ENCODE measurements at places on chromosomes 2 and 18.

GRCh38 chr2:206438196-206438724 lies 5.1 kb upstream of the ADAM23 start:
- DNase-seq = no peak

DNA sequence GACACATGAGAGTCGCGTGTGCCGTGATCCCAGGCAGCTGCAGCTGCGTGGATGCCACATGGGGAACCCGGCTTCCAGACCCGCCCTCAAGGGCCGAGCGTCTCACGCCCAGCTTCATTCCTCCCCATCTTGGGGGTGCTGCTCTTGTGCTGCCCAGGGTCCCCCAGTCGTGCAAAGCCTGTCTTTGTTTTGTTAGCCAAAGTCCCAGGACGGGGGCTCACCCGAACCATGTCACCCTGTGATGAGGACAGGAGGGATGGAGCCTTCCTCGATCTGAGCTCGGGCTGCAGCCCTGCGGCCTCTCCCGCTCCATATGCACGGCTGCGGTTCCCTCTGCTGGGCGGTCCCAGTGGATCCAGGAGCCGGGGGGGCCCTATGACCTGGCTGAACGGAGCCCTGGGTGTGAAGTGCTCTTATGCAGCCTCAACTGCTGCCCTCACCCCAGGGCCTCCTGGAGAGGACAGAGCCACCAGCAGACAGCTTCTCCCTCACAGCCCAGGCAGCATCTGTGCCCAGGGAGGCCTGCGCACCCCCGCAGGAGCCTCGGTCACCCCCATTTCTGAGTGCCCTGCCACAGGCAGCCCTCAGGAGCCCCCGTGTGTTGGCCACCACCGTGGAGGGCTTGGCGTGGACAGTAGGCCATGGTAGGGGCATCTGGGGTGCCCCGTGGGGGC lies 99.0 kb upstream of the CTDP1 start:
- DNase-seq = no peak

- no peak for DNase-seq
Observed at GRCh38 chr2:234447189-234447588, 49.7 kb downstream of the ARL4C start.

DNA sequence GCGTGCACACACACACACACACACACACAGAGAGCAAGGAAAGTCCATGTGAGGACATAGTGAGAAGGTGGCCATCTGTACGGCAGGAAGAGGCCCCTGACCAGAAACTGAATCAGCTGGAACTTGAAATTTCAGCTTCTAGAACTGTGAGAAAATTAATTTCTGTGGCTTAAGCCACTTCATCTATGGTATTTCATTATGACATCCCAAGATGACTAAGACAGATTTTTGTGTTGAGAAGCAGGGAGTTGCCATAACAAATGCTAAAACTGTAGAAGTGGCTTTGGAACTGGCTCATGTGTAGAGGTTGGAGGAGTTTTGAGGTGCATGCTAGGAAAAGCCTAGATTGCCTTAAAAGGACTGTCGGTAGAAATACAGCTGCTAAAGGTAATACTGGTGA lies 63.4 kb upstream of the ZBTB7C start:
- no peak for DNase-seq

- DNase-seq = no peak
Observed at GRCh38 chr2:187842978-187843847, 289.0 kb upstream of the TFPI start.

GRCh38 chr2:203547356-203547755 lies 12.3 kb upstream of the RAPH1 start:
- no peak for DNase-seq

GRCh38 chr18:9321736-9322135 lies 12.8 kb upstream of the TWSG1 start:
- no peak for DNase-seq

GRCh38 chr2:37306024-37306423 lies 18.6 kb downstream of the PRKD3 start:
- DNase-seq = no peak

GRCh38 chr2:27303093-27304025 lies 4.9 kb downstream of the UCN start:
- no peak for DNase-seq

DNA sequence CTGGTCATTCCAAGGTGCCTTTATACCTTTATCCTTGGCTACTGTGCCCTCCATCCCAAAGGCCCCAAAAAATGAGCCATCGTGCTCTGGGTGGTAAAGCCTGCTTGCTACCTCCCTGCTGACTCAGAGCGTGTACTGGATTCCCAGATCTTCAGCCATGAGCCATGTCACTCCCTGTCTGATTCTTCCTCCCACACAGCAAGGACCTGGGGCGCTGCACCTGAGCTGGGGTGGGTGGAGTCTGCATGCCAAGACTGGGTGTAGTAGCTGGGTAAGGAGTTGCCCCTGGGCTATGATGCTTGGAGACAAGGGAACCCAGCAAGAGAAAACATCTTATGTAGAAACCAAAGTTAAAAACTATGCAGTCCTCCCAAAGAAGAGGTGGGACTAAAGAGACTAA lies 37.2 kb upstream of the APCDD1 start:
- no peak for DNase-seq

- no peak for DNase-seq
Observed at GRCh38 chr2:212797484-212798205, 259.0 kb upstream of the ERBB4 start.

DNA sequence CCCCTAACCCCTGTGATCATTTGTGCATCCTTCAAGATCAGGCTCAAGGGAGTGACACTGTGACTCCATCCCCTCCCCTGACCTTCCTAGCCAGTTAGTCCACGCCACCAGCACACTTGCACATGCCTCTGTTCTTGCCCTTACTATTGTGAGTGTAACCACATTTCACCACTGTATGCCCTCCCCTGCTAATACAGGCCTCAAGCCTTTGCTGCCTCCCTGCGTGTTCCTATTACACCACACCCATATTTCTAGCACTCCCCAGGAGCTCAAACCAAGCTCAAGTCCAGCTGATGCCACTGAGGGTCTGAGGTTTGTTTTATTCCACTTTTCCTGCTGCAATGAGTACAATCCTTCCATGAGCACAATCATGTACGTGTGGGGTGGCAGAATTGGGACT lies 288.9 kb upstream of the FBXO11 start:
- DNase-seq = no peak

GRCh38 chr2:68371581-68371980 lies 6.5 kb downstream of the PLEK start:
- DNase-seq = no peak

GRCh38 chr2:55112229-55113031 lies 62.2 kb upstream of the RTN4 start:
- no peak for DNase-seq

- DNase-seq = no peak
Observed at GRCh38 chr2:178251151-178251955, 57.0 kb downstream of the OSBPL6 start.

- no peak for DNase-seq
Observed at GRCh38 chr2:200471324-200471848, 38.5 kb downstream of the KCTD18 start.

DNA sequence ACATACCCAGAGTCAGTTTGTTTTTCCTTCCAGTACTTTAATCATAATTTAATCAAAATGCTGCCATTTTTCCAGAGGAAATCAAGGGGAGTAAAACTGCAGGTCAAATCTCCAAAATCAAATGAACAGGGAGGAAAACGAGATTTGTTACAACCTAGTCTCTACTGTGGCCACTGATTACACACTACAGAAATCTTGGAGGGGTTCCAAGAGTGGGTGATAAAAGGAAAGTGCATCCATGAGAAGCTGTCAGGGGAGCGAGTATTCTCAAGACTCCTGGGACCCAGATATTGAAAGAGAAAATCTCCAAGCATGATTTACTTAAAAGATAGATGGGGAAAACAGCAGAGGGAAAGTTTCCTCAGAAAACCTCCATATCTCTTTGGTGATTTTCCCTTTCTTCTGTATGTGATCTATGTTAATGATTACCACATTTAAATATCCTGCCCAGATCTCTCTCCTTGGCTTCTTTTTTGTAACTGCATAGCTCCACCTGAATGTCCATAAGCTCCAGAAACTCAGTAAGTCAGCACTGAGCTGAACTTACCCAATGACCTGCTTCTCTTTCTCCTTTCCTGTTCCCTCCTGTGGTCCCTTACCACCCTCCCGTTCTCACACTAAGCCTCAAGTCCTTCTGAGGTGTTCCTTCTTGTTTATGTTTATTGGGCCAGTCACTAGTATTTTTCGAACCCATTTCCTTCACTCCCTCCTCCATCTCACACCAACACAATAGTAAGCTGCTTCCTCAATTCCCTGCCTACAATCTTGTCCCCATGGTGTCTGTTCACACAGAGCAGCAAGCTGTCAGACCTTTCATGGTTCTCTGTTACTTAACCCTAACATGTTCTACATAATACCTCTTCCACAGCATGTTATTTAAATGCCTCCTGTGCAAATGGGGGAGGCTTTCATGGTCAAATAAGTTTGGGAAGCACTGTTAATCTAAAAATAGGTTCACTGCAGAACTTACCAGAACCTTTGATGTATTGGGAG lies 73.9 kb upstream of the TWSG1 start:
- no peak for DNase-seq

DNA sequence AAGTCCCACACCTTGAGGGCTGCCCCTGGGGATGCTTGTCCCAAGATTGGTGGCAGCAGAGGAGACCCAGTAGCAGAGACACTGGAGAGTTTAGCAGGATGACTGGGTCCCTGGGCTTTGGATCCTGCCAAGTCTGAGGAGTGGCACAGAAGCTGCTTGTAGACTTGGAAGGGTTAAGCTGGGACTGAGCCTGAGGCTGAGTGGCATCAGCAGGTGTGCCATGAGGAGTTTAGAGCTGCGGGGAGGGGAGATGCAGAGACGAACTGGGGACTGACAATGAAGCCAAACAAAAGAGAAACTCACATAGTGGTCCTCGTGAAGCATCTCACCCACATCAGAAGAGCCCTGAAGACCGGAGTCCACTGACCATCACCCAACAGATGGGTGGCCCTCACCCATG lies 329.7 kb upstream of the KLHL29 start:
- no peak for DNase-seq

- DNase-seq = no peak
Observed at GRCh38 chr18:80119111-80119510, 10.0 kb downstream of the ADNP2 start.

DNA sequence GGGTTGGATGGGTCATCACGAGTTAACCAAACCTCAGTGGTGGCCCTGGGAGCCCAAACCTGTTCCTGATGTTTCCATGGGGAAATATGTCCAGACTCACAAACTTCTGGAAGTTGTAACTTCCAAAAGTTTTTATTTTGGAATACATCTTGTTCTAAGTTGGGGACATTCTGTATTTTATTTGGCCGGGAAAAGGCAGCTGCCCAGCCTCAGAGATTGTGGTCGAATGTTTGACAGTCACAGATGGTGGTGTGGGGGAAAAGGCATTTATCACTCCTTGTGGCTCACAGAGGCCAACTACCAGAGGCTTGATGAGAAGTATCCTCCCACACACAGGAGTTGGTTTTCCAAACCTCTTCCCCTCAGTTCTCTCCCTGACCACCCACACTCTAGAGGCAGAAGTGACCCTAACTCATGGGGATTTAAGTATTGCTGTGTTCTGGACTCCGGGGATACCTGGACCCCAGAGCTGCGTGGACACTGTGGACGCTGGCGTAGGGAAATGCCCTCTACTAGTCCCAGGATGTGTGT lies 124.7 kb upstream of the PPP1CB start:
- no peak for DNase-seq

- DNase-seq = no peak
Observed at GRCh38 chr2:198782734-198783133, 675.0 kb downstream of the SATB2 start.

DNA sequence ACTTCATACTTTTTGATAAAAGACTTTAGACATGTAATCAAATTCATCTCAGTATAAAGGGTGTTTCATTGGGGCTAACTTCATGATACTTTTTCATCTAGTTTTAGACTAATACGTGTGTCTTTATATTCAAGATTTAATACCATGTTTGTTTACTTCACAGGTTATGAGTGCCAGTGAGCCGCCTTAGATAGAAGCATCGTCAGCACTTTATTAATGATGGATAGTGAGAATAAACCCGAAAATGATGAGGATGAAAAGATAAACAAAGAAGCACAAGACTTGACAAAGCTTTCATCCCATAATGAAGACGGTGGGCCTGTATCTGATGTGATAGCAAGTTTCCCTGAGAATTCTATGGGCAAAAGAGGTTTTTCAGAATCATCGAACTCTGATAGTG lies 33.1 kb downstream of the ZNF407 start:
- no peak for DNase-seq

- DNase-seq = no peak
Observed at GRCh38 chr18:74137920-74138538, 9.6 kb downstream of the FBXO15 start.

GRCh38 chr2:215951558-215951957 lies 61.8 kb downstream of the MREG start:
- DNase-seq = no peak

- no peak for DNase-seq
Observed at GRCh38 chr2:96993367-96993766, 7.0 kb upstream of the FAM178B start.

- DNase-seq = no peak
Observed at GRCh38 chr18:59957957-59958356, 58.2 kb downstream of the PMAIP1 start.

DNA sequence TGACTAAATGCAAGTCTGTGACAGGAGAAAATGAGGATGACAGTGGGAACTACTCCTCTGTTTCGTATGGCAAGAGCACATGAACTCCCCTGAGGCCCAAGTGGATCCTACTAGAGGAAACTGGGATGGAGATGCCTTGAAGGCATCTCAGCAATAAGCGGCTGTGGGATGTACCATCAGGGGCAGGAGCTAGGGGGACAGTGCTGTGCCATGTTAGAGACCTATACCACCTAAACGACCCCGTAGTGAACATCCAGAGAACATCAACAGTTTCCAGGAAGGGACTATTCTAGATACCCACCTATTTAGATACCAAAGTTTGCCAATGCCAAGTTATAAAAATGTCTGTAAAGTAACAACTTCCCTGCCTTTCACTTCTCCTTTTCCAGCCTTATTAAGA lies 860.8 kb upstream of the ACVR2A start:
- no peak for DNase-seq

DNA sequence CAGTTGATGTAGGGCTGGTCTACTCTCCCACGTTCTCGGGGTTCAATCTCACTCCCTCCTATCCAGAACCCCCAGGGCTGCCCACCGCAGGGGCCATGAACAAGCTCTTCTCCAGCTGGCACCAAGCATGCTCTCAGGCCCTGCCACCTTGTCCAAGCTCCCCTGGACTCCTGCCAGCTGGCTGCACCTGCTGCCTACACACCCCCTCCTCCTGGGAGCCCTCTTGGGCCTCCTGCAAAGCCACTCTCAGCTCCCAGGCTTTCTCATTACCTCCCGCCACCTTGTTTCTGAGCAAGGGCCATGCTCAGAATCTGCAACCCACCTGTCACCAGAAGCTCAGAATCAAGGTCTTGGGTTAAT lies 56.0 kb downstream of the HDAC4 start:
- no peak for DNase-seq

GRCh38 chr2:230781130-230781797 lies 68.6 kb downstream of the CAB39 start:
- DNase-seq = no peak

DNA sequence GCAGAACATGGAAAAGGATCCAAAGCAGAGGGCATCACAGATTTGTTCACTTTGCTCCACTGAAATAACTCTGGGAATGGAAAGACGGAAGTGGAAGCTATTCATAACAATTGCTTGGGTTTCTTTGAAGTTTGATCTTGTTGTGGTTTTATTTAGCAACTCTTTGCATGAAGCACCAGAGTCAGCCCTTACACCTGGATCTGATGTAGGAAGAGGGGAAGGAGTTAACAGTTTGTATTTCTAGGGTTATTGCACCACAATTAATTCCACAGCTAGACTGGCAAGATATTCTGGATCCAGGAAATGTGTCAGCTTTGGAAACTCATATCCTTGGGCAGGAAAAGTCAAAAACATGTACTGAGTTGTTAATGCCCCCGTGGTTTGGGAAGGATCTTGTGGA lies 1143.4 kb downstream of the CNTNAP5 start:
- DNase-seq = no peak
